ENCODE measurements at places on chromosomes 7 and 10. TPM values are rescaled to one million over a fixed set of nuclear protein-coding genes. Genes with fewer than 3 reads are reported as not detected.
A peak's percentile ranks its signal among the peaks of the same experiment; 100 is the strongest.

GRCh38 chr7:158479021-158479663 is 108.5 kb downstream of the PTPRN2 start:
- H3K27me3 ChIP-seq: peaks cover 100% of the 10 kb centered on the region
- DNase-seq: no peak
- H3K36me3 ChIP-seq: no peaks in the 10 kb centered on the region

Gene HHEX
- total RNA-seq: 5.8 TPM

Gene COL17A1
- total RNA-seq: 41.3 TPM

DNA sequence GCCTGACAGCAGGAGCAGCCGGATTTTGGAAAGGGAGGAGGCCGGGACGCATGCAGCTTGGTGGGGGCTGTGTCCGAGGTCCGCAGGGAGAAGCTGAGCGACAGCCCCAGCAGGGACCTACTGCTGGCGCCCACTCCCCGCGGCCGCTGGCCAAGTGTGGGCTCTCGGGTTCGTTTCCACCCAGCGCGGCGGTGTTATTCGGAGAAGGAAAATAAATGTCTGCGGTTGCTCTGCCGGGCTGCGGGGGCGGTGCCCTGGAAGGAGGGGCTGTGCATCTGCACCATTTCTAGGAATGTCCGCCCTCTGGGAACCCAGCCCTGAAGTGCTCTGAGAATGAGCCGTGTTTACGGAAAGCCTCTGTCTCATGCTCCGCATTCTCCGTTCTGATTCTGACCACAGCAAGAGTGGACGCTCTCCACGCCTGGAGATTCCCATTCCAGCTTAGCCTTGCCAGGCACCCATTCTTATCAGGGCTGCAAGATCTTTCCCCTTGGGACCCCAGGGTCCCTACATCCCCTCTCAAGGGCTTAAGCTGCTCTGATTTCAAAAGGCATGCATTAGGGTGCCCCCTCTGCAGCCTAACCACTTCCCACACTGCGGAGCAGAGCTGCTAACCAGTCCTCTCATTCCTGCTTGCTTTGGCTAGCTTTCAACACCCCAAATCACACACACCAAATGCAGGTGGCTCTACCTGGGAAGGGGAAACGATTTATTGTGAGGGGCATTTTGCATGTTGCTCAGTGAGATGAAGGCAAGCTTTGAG is 256.6 kb upstream of the GLI3 start:
- H3K4me1 ChIP-seq: no peaks in the 10 kb centered on the region
- H3K27ac ChIP-seq: no peak overlapping the region
- H3K36me3 ChIP-seq: no peaks in the 10 kb centered on the region
- peaks cover 10% of the 10 kb centered on the region for H3K27me3 ChIP-seq
- DNase-seq: no peak
- H3K4me3 ChIP-seq: no peak overlapping the region

Gene ICA1
- 33.8 TPM for total RNA-seq

- H3K4me1 ChIP-seq: no peaks in the 10 kb centered on the region
- H3K36me3 ChIP-seq: no peaks in the 10 kb centered on the region
- no peak overlapping the region for H3K27ac ChIP-seq
- no peaks in the 10 kb centered on the region for H3K27me3 ChIP-seq
Observed at GRCh38 chr10:115985786-115986185, 287.2 kb downstream of the GFRA1 start.

Gene ACTL6B
- not detected for total RNA-seq

DNA sequence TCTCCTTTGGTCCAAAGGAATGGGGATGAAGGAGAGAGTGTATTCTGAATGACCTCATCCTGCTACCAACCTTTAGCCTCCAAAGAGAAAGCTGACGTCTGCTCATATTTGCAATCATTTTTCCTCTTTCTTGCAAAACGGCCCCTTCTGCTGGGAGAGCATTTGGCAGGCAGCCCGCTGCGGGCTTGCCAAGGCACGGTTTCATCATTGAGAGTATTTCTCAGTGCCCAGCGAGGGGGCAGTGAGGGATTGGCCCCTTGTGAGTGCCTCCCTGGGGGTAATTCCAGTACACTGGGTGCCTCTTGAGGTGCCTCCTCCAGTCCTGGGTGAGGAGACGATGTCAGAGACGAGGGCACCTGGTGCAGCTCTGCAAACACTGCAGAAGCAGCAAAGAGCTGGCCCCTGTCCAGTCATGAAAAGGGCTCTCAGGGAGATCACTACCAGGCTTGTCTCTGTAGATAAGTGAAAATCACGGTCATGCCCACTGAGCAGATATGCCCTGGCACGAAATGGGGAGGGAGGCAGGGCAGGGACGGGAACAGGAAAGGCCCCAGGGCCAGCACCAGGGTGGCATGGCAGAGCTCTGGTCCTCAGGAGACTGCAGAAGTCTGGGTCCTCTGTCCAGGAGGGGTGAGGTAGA is 48.7 kb upstream of the SHH start:
- 0 out of 2 replicates have a peak, but pooled peaks cover 7% of the 10 kb centered on the region for H3K27me3 ChIP-seq
- peak overlapping the region; percentile 65 for H3K27ac ChIP-seq
- peak overlapping the region; percentile 4 for H3K4me3 ChIP-seq
- peak; percentile 61 for DNase-seq

DNA sequence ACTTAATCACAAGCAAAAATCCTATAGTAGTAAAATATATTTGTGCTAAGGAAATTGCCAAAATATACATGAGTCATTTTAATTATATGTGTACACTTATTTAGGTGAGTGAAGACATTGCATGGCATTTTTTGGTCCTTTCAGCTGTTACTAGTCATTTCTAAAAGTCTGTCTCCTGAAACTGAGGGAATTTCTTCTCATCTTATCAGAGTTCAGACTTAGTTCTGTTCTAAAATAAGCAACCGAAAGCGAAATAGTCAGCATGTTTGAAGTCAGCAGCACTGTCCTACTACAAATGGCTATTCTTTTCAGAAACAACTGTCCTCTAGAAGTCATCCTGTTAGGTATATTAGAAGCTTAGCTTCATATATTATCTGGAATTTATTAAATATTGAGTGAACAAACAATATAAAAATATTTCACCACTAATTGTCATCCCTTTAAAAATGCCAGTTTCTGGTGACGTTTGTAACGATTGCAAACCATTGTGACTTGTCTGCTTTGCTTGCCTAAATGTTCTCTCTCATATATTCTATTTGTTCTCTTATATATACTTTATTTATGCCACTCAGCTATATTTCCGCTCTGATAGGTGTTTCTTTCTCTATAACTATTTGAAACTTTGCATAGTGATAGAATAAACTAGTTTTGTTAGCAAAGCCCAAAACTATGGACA is 227.4 kb upstream of the KAT6B start:
- no peak overlapping the region for H3K27ac ChIP-seq
- H3K36me3 ChIP-seq: no peaks in the 10 kb centered on the region
- H3K4me3 ChIP-seq: no peak overlapping the region
- H3K4me1 ChIP-seq: no peaks in the 10 kb centered on the region
- no peak for DNase-seq

Gene ENTPD1
- total RNA-seq: not detected

- no peaks in the 10 kb centered on the region for H3K36me3 ChIP-seq
- no peak overlapping the region for H3K4me3 ChIP-seq
- no peaks in the 10 kb centered on the region for H3K27me3 ChIP-seq
- no peaks in the 10 kb centered on the region for H3K4me1 ChIP-seq
- no peak overlapping the region for H3K27ac ChIP-seq
Observed at GRCh38 chr10:47092831-47093230, 181.6 kb downstream of the PTPN20 start.

DNA sequence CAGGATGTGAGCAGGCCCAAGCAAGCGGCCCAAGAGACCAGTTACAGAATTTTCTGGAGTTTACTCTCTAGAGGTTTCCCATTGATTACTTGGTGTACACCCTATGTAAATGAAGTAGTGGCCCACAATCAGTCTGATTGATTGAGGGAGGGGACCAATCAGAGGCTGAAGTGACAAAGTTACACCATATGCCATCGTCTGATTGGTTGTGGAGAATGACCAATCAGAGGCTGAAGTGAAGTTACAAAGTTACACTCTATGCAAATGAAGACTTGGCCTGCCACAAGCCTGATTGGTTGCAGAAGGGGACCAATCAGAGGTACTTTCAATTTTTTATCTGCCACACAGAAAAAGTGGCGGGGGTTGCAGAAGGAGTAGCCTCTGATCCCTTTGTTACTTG is 83.7 kb downstream of the KIF20B start:
- no peak overlapping the region for H3K27ac ChIP-seq
- no peak overlapping the region for H3K4me3 ChIP-seq
- no peaks in the 10 kb centered on the region for H3K36me3 ChIP-seq
- DNase-seq: no peak
- no peaks in the 10 kb centered on the region for H3K4me1 ChIP-seq
- H3K27me3 ChIP-seq: no peaks in the 10 kb centered on the region

GRCh38 chr7:29190349-29191045 is 4.1 kb upstream of the CHN2 start:
- H3K4me1 ChIP-seq: peaks cover 47% of the 10 kb centered on the region
- DNase-seq: no peak
- H3K27me3 ChIP-seq: no peaks in the 10 kb centered on the region
- no peak overlapping the region for H3K4me3 ChIP-seq

DNA sequence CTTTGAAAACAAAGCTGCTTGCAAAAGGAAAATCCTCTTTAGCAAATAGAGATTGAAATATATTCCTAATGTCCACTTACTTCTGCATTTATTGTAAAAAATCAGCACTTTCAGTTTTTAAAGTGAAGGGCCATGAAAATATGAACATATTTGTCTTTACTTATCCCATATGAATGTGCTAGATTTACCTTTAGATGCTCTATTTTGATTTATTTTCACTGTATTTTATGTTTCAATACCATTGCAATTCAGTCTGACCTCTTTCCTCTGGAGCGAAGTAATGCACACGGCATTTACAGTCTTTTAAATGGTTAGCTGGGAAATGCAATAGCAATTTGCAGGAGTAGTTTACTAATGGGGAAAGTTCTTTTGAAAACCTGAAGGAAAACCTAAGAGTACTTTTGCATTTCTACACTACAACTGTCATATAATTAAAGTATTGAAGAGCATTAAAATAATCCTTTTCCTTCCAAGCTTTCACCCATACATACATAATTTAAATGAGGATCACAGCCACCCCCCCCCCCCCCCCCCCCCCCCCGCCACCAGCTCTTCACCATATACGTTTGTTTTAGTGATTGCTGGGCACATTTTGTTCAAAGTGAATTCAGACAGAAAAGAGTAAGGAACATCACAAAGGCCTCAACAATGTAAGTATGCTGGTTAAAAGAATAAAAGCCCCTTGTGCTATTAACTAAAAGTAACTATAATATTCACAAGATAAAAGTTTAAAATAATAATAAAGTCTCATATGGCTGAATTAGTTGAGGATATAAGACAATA is 3.5 kb downstream of the SKIDA1 start:
- no peak overlapping the region for H3K27ac ChIP-seq
- DNase-seq: no peak
- H3K27me3 ChIP-seq: no peaks in the 10 kb centered on the region
- H3K4me1 ChIP-seq: peaks cover 36% of the 10 kb centered on the region
- no peak overlapping the region for H3K4me3 ChIP-seq

GRCh38 chr10:94490789-94491039 is 54.9 kb upstream of the HELLS start:
- H3K4me1 ChIP-seq: no peaks in the 10 kb centered on the region
- H3K4me3 ChIP-seq: no peak overlapping the region
- H3K27ac ChIP-seq: no peak overlapping the region

Gene GARIN1A
- 0.57 TPM for total RNA-seq

Gene ASB10
- not detected for total RNA-seq

- no peaks in the 10 kb centered on the region for H3K36me3 ChIP-seq
- no peak for DNase-seq
- no peak overlapping the region for H3K4me3 ChIP-seq
- H3K27me3 ChIP-seq: no peaks in the 10 kb centered on the region
Observed at GRCh38 chr10:132523561-132524442, 13.8 kb upstream of the INPP5A start.

Gene CEP55
- total RNA-seq: 29.6 TPM

- no peak overlapping the region for H3K4me3 ChIP-seq
- DNase-seq: no peak
- H3K27me3 ChIP-seq: 0 out of 2 replicates have a peak, but pooled peaks cover 12% of the 10 kb centered on the region
- H3K4me1 ChIP-seq: no peaks in the 10 kb centered on the region
- no peak overlapping the region for H3K27ac ChIP-seq
Observed at GRCh38 chr7:44217852-44218402, 17.1 kb downstream of the YKT6 start.

DNA sequence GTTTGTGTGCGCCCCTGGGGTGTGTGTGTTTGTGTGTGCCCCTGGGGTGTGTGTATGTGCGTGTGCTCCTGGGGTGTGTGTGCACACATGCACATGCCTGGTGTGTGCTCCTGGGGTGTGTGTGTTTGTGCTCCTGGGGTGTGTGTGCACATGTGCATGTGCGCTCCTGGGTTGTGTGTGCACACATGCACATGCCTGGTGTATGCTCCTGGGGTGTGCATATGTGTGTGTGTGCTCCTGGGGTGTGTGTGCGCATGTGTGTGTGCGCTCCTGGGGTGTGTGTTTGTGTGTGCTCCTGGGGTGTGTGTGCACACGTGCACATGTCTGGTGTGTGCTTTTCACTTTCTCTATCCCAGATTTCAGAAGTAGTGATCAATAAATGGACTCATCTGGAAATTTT is 321.0 kb downstream of the WDR37 start:
- H3K27ac ChIP-seq: no peak overlapping the region
- H3K36me3 ChIP-seq: no peaks in the 10 kb centered on the region
- no peak for DNase-seq
- peaks cover 24% of the 10 kb centered on the region for H3K27me3 ChIP-seq
- H3K4me1 ChIP-seq: no peaks in the 10 kb centered on the region

- H3K27ac ChIP-seq: no peak overlapping the region
- no peaks in the 10 kb centered on the region for H3K4me1 ChIP-seq
- no peaks in the 10 kb centered on the region for H3K36me3 ChIP-seq
- H3K27me3 ChIP-seq: peaks cover 74% of the 10 kb centered on the region
Observed at GRCh38 chr10:1159131-1160061, 103.2 kb downstream of the WDR37 start.

DNA sequence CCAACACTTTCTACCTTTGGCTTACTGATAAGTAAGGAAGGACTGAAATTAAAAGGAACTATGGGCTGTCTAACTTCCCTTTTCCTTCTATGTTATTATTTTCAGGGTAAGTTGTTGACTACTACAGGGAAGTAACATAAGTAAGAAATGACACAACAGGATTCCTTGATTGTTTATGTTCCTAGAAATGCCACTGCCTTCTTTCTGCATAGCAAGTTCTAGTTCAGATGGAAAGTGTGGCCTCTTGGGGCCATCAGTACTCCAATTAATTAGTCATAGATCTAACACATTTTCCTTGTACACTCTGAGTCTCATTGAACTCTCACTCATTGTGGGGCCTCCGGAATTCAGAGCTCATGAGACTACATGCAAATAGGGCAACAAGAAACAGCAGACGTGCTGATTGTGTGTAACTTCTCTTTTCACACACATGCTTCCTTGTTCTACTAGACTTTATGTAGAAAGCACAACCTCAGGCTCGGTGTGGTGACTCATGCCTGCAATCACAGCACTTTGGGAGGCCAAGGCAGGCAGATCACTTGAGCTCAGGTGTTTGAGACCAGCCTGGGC is 35.3 kb upstream of the HIBADH start:
- H3K36me3 ChIP-seq: no peaks in the 10 kb centered on the region
- H3K4me1 ChIP-seq: peaks cover 22% of the 10 kb centered on the region
- H3K4me3 ChIP-seq: no peak overlapping the region
- H3K27ac ChIP-seq: peak overlapping the region; percentile 52

DNA sequence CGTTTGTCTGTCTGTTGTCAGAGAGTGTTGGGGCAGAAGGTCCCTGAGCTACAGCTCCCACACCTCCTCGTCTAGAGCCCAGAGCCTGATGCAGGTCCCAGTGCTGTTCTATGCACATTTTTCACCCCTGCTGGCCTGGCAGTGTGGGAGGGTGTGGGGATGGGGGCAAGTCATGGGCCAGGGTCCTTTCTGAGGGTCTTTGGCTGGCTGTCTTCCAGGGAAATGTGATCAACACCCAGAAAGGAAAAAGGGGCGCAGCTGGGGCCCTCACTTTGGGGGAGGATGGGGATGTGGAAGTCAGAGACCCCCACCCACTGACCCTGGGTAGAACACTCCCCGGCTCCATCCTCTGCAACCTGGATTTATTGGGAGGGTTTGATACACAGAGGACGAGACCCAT is 50.0 kb upstream of the ZNF716 start:
- no peak for DNase-seq
- no peaks in the 10 kb centered on the region for H3K36me3 ChIP-seq
- H3K27me3 ChIP-seq: no peaks in the 10 kb centered on the region

Gene CYP3A7
- total RNA-seq: not detected
